ENCODE measurements at places on chromosomes 11 and 22.
A peak's percentile ranks its signal among the peaks of the same experiment; 100 is the strongest.

GRCh38 chr11:74570266-74571061 is 21.9 kb upstream of the POLD3 start:
- DNase-seq = no peak

- DNase-seq = no peak
These were observed 16.1 kb upstream of the PRSS23 start for GRCh38 chr11:86784241-86784681.

DNA sequence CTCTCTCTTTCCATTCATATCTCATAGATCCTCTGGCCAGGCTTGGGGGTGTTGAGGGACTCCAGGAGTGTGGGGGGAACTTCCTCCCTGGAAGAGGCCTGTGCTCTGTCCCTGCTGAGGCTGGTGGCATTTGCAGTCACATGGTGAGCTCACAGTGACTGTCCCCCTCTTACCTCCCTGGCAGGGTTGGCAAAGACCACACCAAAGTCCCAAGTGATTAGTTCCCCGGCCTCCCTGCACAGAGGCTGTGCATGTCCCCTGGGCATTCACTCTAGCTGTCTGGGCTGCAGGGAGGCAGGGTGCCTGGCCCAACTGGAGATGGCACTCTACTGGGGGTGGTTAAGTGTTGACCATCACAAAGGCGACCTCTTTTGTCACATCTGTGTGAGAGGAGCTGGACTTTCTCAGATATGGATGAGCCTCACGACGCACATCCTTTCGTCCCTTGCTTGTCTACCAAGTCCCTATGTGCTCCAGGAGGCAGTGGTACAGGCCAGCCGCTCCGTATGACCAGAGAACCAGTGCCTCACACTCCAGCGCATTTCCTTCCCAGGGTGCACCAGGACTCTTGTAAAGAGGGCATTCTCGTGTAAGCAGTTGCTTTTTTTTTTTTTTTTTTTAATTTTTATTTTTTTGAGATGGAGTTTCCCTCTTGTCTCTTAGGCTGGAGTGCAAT is 8.8 kb downstream of the TANGO2 start:
- no peak for DNase-seq

- DNase-seq = no peak
These were observed 1307.6 kb downstream of the TBC1D22A start for GRCh38 chr22:48070083-48070482.

- DNase-seq = no peak
These were observed 115.8 kb upstream of the NECTIN1 start for GRCh38 chr11:119844808-119845207.

GRCh38 chr11:118652681-118653181 is 26.7 kb downstream of the TREH start:
- DNase-seq = no peak

- DNase-seq = no peak
These were observed 301.1 kb downstream of the BUD13 start for GRCh38 chr11:116471608-116472256.

DNA sequence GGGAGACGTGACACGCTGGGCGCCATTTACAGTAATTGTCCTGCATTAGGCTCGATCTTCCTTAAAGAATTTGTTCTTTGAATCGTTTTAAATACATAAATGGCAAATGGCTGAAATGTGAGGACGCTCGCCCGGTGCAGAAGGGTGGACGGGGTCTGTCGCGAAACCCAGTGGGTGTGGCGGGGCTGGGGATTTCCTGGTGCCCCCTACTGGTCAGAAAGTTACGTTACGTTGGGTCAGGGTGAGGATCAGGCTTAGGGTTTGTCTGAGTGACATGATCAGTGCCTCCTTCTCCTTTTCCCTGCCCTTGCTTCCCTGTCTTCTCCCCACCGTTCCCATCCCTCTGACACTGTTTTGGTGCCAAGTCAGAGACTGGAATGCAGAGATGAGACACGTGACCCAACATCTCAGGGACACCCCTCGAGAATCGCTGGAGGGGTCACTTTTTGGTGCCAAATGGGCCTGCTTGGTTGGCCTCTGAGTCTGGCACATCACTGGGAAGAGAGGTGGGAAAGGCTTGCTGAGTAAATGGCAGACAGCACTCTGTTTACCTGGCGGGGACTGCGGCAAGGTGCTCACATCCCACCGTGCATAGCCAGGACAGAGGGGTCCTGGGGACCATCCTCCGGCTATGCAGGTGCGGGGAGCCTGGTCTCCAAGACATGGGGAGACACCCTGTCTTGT is 1107.6 kb downstream of the BRD1 start:
- DNase-seq = no peak

DNA sequence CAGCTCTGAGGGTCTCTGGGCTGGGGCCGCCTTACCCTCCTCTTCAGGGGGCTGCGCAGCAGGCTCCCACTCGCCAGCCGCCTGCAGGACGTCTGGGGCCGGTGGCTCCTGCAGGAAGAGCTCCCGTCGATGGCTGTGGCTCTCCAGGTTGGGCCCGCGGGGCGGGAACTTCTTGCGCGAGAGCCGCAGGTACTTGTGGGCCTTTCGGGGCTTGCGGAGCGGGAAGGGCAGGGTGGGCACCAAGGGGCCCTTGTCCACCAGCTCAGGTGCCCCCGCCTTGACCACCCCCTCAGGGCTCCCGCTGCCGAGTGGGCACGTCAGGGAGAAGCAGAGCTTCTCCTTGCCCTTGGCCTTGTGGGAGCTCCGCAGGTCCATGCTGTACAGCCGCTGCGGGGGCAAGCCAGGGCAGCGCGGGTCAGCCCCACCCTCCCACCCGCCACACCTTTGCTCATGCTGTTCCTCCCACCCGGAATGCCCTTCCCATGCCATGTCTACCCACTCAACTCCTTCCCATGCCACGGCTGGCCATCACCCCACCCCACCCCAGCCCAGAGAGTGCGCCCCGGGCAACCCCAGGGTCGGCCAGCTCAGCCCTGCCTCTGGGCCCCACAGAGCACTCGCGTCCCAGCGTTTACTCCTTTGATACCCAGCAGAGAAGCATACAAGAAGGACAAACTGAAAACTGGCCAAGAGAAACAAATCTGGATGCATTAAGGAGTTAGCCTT is 18.0 kb downstream of the CBX7 start:
- no peak for DNase-seq

GRCh38 chr11:3614742-3615171 is 27.0 kb downstream of the ART5 start:
- DNase-seq = no peak

DNA sequence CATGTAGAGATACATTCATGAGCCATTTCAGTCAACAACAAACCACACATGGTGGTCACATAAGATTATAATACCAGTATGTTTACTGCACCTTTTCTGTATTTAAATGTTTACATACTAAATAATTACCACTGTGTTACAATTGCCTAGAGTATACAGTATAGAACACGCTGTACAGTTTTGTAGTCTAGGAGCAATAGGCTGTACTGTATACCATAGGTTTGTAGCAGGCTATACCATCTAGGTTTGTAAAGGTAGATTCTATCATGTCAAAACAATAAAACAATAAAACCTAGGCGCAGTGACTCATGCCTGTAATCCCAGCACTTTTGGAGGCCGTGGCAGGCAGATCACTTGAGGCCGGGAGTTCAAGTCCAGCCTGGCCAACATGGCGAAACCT is 1.1 kb downstream of the TRIM48 start:
- no peak for DNase-seq

- no peak for DNase-seq
These were observed 83.2 kb downstream of the KIAA1671 start for GRCh38 chr22:25035715-25036114.

GRCh38 chr22:49377306-49377705 is 450.4 kb downstream of the BRD1 start:
- DNase-seq = peak; percentile 84

DNA sequence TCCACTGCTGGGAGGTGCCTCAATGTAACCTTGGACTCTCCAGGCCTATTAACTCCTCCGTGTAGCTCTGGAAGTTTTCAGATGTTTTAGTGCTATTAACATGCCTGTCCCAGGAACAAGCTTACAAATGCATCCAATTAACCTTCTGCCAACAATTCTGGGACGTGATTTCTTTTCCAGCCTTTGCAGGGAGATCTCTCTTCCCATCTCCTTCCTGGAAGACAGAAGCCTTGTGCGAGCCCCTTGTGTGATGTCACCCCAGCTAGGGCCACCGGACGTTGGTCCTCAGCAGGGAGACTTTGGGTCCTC is 47.7 kb upstream of the SYT7 start:
- DNase-seq = no peak

DNA sequence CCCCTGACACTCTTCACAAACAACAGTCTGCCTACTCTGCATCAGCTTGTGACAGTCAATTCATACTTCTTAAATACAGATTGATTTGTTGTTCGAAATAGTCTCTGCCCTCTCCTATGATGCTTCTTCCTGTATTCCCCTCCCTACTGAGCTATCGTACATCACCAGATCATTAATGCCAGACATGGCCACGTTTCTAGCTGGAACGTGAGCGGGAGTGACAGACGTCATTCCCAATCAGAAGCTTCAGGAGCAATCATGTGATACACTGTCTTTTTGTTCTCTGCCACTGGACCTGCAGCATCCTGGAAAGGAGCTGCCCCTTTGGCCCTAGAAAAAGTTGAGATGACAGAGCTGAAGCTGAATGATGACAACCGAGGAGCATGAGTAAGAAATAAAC is 48.5 kb downstream of the CSNK2A3 start:
- no peak for DNase-seq

Measured in mesenteric fat pad (tissue), 1 donor.